ENCODE measurements at places on chromosomes 11 and 22.

GRCh38 chr11:57424137-57424791 lies 2.7 kb downstream of the SLC43A3 start:
- peak overlapping the region; percentile 66 for H3K4me3 ChIP-seq
- peak overlapping the region; percentile 98 for H3K27ac ChIP-seq
- H3K36me3 ChIP-seq: peaks cover 33% of the 10 kb centered on the region
- no peaks in the 10 kb centered on the region for H3K27me3 ChIP-seq

DNA sequence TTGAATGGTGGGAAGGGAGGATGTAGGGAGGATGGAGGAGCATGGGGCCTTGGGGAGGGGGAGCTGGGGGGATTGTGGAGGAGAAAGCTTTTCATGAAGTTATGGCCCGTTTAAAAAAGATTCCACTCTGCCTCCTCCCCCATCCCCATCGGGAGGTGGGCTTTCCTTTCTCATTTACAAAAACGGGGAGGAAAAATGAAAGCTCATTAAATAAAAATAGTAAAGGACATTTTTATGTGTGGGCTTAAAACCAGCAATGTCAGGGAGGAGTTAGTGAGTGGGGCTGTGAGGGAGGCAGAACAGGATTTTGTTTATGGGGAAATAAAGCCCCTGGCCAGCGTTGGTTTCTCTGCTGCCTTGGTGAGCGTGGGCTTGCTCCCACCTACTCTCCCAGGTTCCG lies 83.2 kb downstream of the ZBTB16 start:
- H3K36me3 ChIP-seq: no peaks in the 10 kb centered on the region
- peaks cover 78% of the 10 kb centered on the region for H3K4me1 ChIP-seq
- no peaks in the 10 kb centered on the region for H3K27me3 ChIP-seq
- DNase-seq: no peak
- H3K4me3 ChIP-seq: no peak overlapping the region
- H3K27ac ChIP-seq: no peak overlapping the region

DNA sequence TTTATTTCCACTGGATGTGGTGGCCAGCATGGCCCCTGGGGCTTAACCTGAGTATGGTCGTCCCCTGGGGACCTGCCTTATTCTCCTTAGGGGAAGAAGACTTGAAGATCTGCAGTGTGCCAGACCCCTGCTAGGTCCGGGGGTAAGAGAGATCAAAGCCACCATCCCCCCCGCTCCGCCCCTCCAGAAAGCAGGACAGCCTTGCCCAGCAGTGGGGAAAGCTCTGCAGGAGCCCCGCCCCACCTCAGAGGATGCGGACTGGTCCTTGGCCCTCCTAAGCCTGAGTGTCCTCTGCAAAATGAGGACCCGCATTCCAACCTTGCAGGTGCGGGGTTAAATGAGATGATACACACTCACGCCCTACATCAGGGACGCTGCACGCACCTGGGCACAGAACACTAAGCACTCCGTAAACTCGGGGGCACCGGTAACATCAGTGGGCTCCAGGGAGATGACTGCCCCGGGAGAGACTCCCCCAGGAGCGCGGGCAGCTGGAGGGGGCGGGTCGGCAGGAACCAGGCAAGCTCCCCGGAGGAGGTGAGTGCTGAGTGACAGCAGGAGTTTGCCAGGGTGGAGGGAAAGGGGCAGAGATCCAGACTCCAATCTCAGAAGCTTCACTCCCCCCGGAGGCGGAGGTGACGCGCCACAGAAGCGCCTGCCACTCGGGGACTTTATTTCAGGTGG lies 564 bp upstream of the ANO1 start:
- H3K4me3 ChIP-seq: peak overlapping the region; percentile 12
- H3K27me3 ChIP-seq: no peaks in the 10 kb centered on the region
- H3K4me1 ChIP-seq: no peaks in the 10 kb centered on the region
- DNase-seq: peak; percentile 47
- no peaks in the 10 kb centered on the region for H3K36me3 ChIP-seq
- H3K27ac ChIP-seq: peak overlapping the region; percentile 27

- H3K36me3 ChIP-seq: peaks cover 41% of the 10 kb centered on the region
- DNase-seq: peak; percentile 40
- H3K4me3 ChIP-seq: peak overlapping the region; percentile 94
- no peaks in the 10 kb centered on the region for H3K27me3 ChIP-seq
These were observed 592 bp downstream of the EEF1G start for GRCh38 chr11:62573006-62573591.

DNA sequence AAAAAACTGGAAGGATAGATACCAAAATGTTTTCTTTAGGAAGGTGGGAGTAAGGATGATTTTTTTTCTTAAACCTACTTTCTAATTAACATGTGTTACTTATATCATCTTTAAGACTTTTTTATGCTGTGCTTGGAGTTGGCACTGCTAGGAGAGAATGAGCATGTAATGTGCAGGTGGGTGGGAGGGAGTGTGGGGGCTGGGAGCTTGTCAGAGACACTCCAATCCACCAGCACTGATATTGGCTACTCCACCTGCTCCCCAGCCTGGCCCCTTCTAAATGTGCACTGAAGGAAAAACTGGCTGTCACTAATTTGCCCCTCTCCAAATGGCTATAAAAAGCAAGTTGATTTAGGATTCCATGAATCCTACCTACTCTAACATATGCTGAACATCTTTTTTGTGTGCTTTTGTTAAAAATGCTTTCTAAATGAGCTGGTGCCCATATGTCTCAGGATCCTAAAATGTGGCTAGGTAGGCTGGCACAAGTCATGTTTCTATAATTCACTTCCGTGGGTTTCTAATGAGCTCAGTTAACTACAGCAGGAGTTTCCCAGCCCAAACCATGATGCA lies 44.3 kb upstream of the BMAL1 start:
- no peak overlapping the region for H3K4me3 ChIP-seq
- H3K27ac ChIP-seq: no peak overlapping the region
- no peaks in the 10 kb centered on the region for H3K27me3 ChIP-seq
- H3K4me1 ChIP-seq: no peaks in the 10 kb centered on the region
- no peaks in the 10 kb centered on the region for H3K36me3 ChIP-seq
- DNase-seq: no peak

DNA sequence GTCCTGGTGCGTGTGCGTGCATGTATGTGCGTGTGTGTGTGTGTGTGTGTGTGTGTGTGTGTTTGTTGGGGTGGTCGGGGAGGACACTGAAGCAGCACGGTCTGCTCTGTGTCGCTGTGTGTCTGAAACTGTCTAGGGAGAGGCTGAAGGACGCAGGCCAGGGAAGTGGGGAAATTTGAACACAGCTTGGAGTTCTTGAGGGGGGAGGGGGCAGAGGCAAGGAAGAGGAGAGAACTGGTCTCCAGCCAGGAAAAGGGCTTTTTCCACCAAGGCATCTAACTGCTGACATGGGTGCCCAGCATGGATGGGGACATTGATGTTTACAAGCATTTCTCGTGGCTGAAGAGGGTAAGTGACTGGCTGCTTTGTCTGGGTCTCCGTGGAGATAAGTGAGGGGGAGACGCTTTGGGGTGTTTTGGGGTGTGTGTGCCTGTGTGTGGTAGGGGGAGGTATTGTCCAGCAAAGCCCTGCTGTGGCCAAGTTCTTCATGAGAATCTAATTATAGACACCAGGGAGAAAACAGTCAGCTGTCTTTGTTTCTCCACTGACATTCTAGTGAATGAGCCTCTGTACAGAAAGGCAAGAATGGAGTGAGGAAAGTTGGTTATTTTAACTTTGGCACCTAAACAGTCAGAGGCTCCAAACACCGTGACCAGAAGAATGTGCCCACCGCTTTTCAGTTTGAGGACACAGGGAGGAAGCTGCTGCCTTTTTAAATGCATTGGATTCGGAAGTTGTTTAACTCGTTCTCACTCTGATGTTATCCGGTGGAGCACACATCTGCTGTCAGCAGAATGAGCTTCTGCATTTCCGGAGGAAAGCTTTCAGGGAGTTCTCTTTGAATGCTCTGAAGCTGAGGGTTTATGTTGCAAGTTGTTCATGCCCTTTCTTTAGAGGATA lies 63.7 kb downstream of the PPFIBP2 start:
- H3K27me3 ChIP-seq: no peaks in the 10 kb centered on the region
- no peak for DNase-seq
- no peaks in the 10 kb centered on the region for H3K36me3 ChIP-seq
- H3K4me1 ChIP-seq: no peaks in the 10 kb centered on the region
- peak overlapping the region; percentile 37 for H3K4me3 ChIP-seq
- H3K27ac ChIP-seq: peak overlapping the region; percentile 69

DNA sequence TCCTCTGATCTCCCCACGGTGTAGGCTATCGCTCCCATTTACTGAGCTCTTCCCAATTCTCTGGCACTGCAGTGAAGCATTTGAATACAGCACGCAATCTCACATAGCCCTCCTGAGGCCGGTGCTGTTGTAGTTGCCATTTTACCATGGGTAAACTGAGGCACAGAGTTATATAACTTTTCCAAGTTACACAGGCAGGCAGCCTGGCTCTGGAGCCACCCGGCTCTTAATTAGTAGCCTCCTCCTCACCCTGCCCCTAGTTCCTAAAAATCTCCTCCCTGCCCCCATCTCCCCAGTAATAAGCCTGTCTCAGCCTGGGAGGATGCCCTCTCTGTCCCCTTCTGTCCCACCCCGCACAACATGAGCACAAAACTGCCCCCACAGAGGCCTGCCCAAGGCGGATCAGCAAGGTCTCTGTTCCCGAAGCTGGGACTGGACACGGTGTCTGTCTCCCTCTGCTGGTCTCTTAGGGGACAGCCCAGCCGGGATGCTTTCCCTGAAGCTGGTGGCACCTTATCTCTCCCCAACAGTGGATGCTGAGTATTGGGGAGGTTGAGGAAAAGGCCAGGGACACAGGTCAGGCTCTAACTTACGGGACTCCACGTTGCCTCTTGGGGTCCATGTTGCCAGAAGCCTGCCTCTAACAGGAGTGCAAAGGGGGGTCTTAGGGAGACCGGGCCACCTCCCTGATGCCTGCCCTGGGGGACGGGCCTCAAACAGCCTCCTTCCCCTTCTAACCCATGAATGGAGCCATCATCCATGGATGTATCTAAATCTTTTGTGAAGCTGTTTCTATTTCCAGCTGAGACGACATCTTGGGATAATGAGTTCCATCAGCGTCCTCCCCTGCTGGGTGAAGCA lies 9.1 kb upstream of the CLCF1 start:
- H3K4me3 ChIP-seq: no peak overlapping the region
- no peaks in the 10 kb centered on the region for H3K4me1 ChIP-seq
- no peaks in the 10 kb centered on the region for H3K36me3 ChIP-seq
- DNase-seq: peak; percentile 76
- H3K27me3 ChIP-seq: no peaks in the 10 kb centered on the region

- no peaks in the 10 kb centered on the region for H3K4me1 ChIP-seq
- no peaks in the 10 kb centered on the region for H3K27me3 ChIP-seq
- no peak overlapping the region for H3K4me3 ChIP-seq
- no peak for DNase-seq
- no peak overlapping the region for H3K27ac ChIP-seq
These were observed 42.0 kb downstream of the PACS1 start for GRCh38 chr11:66112041-66112491.

GRCh38 chr11:115996125-115996807 lies 492.1 kb upstream of the CADM1 start:
- no peaks in the 10 kb centered on the region for H3K4me1 ChIP-seq
- no peak for DNase-seq
- H3K27me3 ChIP-seq: no peaks in the 10 kb centered on the region
- H3K27ac ChIP-seq: no peak overlapping the region
- H3K36me3 ChIP-seq: no peaks in the 10 kb centered on the region
- H3K4me3 ChIP-seq: no peak overlapping the region

GRCh38 chr11:11843211-11843621 lies 1.4 kb downstream of the USP47 start:
- H3K27me3 ChIP-seq: no peaks in the 10 kb centered on the region
- H3K4me1 ChIP-seq: no peaks in the 10 kb centered on the region
- H3K4me3 ChIP-seq: peak overlapping the region; percentile 73
- no peaks in the 10 kb centered on the region for H3K36me3 ChIP-seq
- H3K27ac ChIP-seq: peak overlapping the region; percentile 98

DNA sequence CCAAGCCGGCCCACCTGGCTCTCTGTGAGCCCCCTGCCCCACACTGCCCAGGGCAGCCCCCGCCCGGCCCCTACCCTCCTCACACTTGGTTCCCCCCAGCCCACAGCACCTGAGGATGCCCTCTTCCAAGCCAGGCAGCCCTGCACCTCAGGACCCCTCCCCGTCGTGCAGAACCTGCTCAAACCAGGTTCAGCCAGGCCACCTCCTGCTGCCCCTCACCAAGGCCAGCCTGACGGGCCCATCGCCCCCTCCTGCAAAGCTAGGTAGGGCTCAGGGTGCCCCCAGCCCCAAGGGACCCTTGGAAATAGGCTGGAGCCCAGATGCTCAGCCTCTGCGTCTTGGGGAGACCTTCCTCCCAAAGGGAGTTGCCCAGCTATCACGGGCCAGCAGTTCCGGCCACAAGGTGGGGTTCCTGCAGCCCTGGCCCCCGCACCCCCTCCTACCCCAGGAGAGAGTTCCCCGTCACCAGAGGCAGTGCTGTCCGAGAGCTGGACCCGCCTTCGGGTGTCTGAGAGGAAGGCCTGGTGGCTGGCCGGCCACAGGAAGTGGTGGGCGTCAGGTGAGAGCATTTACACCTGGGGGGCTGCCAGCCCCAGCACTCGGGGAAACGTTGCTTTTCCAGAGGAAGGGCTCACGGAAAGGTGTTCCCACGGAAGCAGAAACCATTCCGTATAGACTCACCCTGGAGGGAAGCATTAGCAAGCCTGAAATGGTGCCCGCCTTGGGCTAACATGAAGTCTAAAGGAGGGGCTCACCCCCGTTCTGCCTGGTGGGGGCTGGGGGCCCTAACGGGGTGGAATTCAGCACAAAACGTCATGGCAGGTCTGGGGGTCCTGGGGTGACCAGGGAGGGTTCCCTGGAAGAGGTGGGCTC lies 3.2 kb upstream of the SYT8 start:
- no peak overlapping the region for H3K27ac ChIP-seq
- DNase-seq: peak; percentile 25
- H3K4me3 ChIP-seq: no peak overlapping the region
- H3K4me1 ChIP-seq: peaks cover 23% of the 10 kb centered on the region
- no peaks in the 10 kb centered on the region for H3K27me3 ChIP-seq
- H3K36me3 ChIP-seq: no peaks in the 10 kb centered on the region

- H3K27me3 ChIP-seq: no peaks in the 10 kb centered on the region
- no peaks in the 10 kb centered on the region for H3K36me3 ChIP-seq
- H3K4me3 ChIP-seq: no peak overlapping the region
- H3K27ac ChIP-seq: no peak overlapping the region
- no peak for DNase-seq
These were observed 475.5 kb downstream of the TBC1D22A start for GRCh38 chr22:47237890-47238480.

GRCh38 chr22:30348809-30349208 lies 7.9 kb downstream of the SF3A1 start:
- no peaks in the 10 kb centered on the region for H3K27me3 ChIP-seq
- DNase-seq: no peak
- peaks cover 39% of the 10 kb centered on the region for H3K36me3 ChIP-seq
- no peaks in the 10 kb centered on the region for H3K4me1 ChIP-seq
- H3K4me3 ChIP-seq: no peak overlapping the region
- H3K27ac ChIP-seq: no peak overlapping the region

GRCh38 chr22:33116841-33117547 lies 58.8 kb upstream of the SYN3 start:
- H3K36me3 ChIP-seq: no peaks in the 10 kb centered on the region
- H3K4me3 ChIP-seq: no peak overlapping the region
- DNase-seq: no peak
- no peaks in the 10 kb centered on the region for H3K27me3 ChIP-seq
- no peaks in the 10 kb centered on the region for H3K4me1 ChIP-seq
- no peak overlapping the region for H3K27ac ChIP-seq

All from right lobe of liver (tissue), 6 donors.